ENCODE measurements at places on chromosomes 6 and 20. TPM values are rescaled to one million over a fixed set of nuclear protein-coding genes. Genes with fewer than 3 reads are reported as not detected.

The CDSN gene
- 0.06 TPM for total RNA-seq

The PDE10A gene
- 27.4 TPM for total RNA-seq

The LAMA2 gene
- 0.48 TPM for total RNA-seq

The NANP gene
- 8.1 TPM for total RNA-seq

The PLA2G7 gene
- not detected for total RNA-seq

The KCNK17 gene
- total RNA-seq = not detected

The PTGIS gene
- 0.02 TPM for total RNA-seq

The C6orf52 gene
- 1.7 TPM for total RNA-seq

The NNAT gene
- not detected for total RNA-seq

The TDRD6 gene
- total RNA-seq = not detected

The MUC22 gene
- total RNA-seq = 0.02 TPM

The TBXT gene
- not detected for total RNA-seq

The C6orf132 gene
- 2.8 TPM for total RNA-seq

The SRSF12 gene
- total RNA-seq = 2.2 TPM

The RIPPLY2 gene
- 0.46 TPM for total RNA-seq

The GSTA2 gene
- total RNA-seq = not detected

The ZNF512B gene
- total RNA-seq = 13.0 TPM

The SAPCD1 gene
- 3.7 TPM for total RNA-seq

The MYB gene
- 0.73 TPM for total RNA-seq

The SLC32A1 gene
- not detected for total RNA-seq

The CALHM4 gene
- not detected for total RNA-seq

The MAK gene
- 0.11 TPM for total RNA-seq

The EDN1 gene
- 40.0 TPM for total RNA-seq

The PCK1 gene
- 0.13 TPM for total RNA-seq

The SOX4 gene
- total RNA-seq = 8.5 TPM

The NOL4L gene
- 11.9 TPM for total RNA-seq

The IL20RA gene
- total RNA-seq = 0.07 TPM

The STMND1 gene
- not detected for total RNA-seq

The SLC26A8 gene
- not detected for total RNA-seq

The FAXC gene
- 6.3 TPM for total RNA-seq

The TMEM217 gene
- 0.60 TPM for total RNA-seq

The PHF1 gene
- 15.4 TPM for total RNA-seq

The RIPOR3 gene
- total RNA-seq = not detected

All from A549 treated with dexamethasone at 1 μM for 4 hours (cell line).